ENCODE measurements at places on chromosomes 12 and 14.

- no peak for DNase-seq
Observed at GRCh38 chr12:5230861-5231260, 187.2 kb downstream of the KCNA5 start.

- no peak for DNase-seq
Observed at GRCh38 chr14:102180248-102180998, 40.7 kb downstream of the WDR20 start.

DNA sequence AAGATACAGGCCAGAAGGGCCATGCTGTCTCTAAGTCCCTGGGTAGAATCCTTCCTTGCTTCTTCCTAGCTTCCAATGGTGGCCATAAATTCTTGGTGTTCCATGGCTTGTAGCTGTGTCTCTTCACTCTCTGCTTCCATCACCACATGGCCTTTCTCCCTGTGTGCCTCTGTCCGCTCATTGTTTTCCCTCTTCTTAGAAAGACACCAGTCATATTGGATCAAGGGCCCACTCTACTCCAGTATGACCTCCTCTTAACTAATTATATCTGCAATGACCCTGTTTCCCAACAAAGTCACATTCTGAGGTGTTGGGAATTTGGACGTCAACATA, 7.6 kb upstream of the MAP1LC3B2 start:
- no peak for DNase-seq

DNA sequence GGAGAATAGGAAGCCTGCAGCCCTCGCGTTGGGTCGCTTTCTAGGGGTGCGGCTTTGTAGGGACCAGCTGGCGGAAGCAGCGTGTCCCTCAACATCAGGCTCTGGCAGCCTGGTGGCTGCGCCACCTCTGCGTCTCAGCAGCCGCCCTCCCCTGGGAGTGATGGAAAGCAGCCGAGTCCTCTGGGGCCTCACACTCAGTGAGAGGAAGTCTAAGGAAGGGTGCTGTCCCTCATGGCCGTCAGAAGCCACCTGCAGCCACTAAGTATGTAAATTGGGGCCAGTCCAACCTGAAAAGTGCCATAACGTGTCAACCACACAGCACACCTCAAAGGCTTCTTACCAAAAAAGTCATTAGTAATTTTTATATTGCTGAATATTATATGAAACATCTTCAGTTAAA, 80.3 kb downstream of the WDR20 start:
- DNase-seq: no peak

GRCh38 chr12:25761356-25761755, 197.1 kb upstream of the RASSF8 start:
- DNase-seq: no peak

DNA sequence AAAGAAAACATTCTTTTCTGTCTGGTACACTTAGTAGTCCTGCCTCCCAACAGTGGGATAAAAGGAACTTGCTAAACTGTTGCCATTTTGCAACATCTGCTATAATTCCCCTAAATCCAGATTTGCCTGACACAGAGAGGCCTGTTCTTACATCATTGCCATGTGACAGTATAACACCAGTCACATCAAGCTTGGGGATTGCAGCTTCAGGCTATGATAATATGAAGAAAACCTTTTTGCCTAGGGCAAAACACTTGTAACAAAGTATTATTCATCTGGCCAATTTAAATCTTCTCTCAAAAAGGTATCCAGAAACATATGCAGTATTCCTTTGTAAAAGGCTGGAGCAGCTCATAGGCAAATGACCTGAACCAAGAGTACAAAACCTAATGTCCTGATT, 80.9 kb upstream of the OTX2 start:
- no peak for DNase-seq

- no peak for DNase-seq
Observed at GRCh38 chr14:93368996-93369712, 22.2 kb downstream of the COX8C start.

DNA sequence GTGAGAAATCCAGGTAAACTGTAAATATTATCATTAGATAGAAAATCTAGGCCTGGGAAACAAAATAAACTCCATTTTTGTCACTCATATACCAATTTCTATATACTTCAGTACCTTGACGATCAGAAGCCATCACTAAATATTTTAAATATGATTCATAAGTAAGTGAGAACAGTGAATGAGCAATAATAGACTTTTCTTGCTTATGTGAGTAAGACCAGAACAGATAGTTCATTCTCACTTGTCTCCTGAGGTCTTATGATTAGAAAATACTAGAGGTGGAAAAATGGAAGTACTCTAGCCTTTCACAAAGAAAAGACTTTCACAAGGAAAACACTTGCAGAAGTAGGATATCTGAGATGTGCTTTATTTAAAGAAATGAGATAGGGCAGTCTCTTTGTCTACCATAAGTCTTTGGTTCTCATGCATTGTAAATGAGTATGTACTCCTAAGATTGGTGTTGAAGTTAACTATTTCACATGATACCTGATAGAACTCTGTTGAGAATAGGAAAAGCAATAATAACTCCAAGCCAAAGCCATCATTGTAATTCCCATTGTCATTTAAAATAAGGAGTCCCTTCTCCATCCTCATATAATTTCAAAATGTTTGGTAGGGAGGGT, 10.1 kb upstream of the SMCO3 start:
- no peak for DNase-seq

DNA sequence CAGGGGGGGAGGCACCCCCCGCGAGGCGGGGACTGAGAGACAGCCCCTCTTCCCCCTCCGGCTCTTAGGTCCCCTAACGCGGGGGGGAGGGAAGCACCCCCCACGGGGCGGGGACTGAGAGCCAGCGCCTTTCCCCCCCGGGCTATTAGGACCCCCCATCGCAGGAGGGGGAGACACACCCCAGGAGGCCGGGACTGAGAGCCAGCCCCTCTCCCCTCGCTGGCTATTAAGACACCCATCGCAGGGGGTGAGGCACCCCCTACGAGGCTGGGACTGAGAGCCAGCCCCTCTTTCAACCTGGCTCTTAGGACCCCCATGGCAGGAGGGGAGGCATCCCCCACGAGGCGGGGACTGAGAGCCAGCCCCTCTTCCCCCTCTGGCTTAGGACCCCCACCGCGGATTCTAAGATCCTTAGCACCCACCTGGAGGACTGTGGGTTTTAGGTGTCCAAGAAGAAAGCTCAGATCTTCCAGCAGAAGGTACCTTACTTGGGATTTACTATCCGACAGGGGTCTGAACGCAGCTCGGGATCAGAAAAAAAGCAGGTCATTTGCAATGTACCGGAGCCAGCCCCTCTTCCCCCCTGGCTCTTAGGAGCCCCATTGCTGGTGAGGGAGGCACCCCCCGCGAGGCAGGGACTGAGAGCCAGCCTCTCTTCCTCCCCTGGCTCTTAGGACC, 197.8 kb upstream of the PZP start:
- DNase-seq: no peak

GRCh38 chr12:5195691-5196090, 152.0 kb downstream of the KCNA5 start:
- DNase-seq: no peak

- no peak for DNase-seq
Observed at GRCh38 chr12:9870286-9870866, 1.2 kb upstream of the CLEC2B start.

- no peak for DNase-seq
Observed at GRCh38 chr14:35117112-35117511, 4.7 kb downstream of the PPP2R3C start.

DNA sequence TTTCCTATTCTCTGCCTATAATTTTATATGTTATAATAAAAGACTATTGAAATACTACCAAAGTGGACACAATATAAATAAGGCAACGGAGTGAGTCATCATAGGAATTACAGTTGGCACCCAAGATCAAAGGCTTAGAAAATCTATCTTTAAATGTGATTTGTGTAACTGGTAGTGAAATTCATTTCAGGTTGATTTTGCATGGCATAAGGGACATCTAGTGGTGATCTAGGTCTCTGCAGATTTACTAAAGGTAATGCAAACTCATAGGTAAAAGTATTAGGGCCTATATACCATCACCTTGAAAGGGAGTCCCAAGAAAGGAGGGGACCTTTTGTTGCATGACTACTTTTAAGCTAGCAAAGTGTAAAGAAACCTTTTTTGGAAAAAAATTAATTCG, 527.2 kb downstream of the NRXN3 start:
- no peak for DNase-seq

DNA sequence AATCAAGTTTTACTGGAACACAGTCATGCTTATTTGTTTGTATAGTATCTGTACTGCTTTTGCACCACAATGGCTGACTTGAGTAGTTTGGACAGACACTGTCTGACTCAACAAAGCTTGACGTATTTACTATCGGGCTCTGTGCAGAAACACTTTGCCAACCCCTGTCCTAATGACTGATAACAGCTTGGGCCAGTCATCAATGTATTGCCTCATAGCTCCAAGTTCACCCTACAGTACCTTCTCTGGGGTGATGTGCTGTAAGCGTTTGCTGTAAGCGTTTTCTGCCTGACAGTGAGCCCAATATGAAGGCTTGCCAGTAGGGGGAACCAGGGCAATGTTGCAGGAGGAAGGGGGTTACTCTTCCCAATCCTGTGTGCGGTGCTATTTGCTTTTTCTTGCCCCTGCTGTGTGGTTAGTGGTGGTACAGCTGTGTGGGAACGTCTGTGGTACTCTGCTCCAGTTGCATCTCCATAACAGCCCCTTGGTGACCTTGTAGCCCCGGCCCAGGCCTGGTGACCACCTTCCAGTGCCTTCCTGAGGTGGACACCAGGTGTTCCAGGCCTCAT, 5.4 kb upstream of the CCDC177 start:
- no peak for DNase-seq

- DNase-seq: no peak
Observed at GRCh38 chr12:84913129-84913515, 523 bp upstream of the SLC6A15 start.

- DNase-seq: no peak
Observed at GRCh38 chr12:128069359-128069997, 197.5 kb upstream of the TMEM132C start.

DNA sequence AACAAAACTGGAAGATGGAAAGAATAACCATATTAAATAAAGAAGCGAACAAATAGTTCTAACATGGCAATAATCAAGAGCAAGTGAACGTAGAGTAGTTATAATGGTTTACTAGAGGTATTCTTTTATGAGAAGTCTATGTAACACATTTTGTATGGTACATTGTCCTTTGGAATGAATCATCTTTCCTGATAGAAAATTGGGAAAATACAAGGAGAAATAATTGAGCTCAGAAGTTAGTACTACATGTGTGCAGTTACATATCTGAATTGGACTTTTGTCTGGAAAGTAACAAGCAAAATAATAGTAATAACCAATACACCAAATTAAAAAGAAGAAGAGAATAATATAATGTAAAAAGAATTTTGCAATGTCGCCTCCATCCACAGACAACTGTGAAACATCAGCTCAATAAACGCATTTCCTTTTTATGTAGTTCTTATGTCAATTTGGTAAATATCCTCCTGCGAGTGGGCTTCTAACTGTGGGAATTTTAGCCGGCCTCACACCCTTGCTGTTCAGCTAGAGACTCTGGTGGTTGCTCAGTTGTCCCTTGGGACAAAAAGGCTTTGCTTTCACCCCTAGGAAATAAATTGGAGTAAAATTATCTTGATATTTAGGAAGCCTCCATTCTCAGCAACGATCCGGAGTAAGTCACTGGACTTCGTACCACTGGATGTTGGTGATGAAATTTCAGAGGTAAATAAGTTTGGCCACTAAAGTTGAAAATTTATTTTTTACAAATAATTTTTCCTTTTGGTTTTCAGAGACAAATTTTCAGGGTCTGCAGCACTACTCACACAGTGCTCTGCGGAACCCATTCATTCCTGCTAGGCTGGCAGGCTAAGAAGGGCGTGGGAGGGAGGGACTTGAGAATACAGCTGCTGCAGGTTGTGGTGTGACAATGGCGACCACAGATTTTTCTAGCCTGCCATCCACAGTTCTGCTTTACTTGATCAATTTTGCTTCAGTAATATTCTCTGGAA, 1.1 kb upstream of the TUBA1A start:
- DNase-seq: no peak

DNA sequence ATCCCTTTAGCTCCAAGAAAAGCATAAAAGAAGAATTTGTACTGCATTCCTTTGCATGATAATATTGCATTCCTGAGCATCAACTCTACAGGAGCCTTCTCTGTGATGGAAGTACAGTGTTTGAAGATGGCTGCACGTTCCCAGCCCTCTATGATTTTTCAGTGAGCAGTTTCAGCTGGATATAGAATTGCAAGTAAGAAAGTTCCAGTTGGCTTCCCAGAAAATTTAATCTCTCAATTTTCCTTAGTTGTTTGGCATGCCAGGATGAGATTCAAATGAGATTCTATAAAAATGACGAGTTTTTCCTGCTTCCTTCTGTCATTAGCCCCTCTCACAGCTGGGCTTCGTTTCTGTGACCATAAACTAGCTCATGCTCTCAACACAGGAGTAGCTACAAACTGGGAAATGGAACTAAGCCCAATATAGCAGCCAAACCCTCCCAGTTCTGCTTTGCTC, 109.9 kb downstream of the TTC8 start:
- no peak for DNase-seq

DNA sequence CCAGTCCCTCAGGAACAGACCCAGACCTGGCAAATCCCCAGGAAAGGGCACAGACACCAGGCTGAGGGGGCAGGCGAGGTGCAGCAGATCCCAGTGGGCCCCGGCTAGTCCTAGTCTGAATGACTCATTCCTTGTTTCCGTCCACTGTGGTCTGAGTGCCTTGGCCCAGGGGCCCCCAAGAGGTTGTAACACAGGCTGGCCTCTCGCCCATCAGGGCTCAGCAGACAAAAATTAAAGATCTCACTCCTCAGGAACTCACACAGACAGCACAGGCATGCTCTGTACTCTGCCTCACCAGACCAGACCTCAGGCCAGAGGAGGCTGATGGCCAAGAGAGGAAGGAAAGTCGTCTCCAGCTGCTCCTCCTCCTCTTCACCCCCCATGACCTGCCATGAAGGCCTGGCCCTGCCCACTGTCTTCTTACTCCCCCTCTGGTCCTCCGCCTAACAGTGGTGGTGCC, 7.7 kb upstream of the LTBP2 start:
- DNase-seq: peak; percentile 94

- no peak for DNase-seq
Observed at GRCh38 chr12:54765652-54766051, 88.7 kb upstream of the MUCL1 start.

DNA sequence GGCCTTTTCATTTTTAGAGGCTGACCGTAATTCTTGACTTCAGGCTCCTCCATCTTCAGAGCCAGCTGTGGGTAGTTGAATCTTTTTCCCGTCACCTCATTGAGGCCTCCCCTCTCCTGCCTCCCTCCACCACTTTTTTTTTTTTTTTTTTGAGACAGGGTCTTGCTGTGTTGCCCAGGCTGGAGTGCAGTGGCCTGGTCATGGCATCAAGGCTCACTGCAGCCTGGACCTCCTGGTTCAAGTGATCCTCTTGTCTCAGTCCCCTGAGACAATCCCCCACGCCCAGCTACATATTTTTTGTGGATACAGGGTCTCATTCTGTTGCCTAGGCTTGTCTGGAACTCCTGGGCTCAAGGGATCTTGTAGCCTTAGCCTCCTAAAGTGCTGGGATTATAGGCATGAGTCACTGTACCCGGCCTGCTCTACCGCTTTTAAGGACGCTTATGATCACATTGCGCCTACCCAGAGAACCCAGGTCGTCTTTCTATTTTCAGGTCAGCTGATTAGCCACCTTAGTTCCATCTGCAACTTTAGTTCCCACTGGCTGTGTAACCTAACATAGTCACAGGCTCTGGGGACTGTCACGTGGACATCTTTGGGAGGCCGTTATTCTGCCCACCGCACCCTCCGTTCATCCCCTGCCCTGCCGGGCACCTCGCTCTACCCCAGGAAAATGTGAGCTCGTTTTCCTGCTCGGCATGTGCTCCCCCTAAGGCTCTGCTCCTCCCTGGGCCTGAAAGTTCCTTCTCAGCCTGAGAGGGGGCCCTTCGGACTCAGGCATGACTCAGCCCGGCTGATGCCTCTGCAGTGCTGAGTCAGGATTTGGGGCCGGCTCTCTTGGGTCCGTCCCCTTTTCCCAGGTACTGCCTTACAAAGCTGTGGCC, 13.4 kb downstream of the TNFAIP2 start:
- no peak for DNase-seq
